ENCODE measurements at places on chromosomes 11 and 22.

GRCh38 chr11:134731213-134731961 lies 319.3 kb upstream of the B3GAT1 start:
- no peak for DNase-seq

DNA sequence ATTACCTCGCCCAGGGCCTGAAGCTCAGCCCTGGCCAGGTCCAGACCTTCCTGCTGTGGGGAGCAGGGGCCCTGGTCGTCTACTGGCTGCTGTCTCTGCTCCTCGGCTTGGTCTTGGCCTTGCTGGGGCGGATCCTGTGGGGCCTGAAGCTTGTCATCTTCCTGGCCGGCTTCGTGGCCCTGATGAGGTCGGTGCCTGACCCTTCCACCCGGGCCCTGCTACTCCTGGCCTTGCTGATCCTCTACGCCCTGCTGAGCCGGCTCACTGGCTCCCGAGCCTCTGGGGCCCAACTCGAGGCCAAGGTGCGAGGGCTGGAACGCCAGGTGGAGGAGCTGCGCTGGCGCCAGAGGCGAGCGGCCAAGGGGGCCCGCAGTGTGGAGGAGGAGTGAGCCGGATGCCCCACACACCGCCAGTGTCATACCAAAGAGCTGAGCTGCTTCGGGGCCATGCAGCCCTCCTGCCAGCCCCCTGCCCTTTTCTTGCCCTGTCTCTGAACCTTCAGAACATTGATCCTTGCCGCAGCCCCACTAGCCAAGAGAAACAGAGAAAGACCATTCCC lies 2.4 kb upstream of the TMEM132A start:
- no peak for DNase-seq

GRCh38 chr22:45731798-45732495 lies 60.3 kb downstream of the ATXN10 start:
- DNase-seq = no peak

- no peak for DNase-seq
Measured at GRCh38 chr11:66002648-66003225, 434 bp downstream of the BANF1 start.

DNA sequence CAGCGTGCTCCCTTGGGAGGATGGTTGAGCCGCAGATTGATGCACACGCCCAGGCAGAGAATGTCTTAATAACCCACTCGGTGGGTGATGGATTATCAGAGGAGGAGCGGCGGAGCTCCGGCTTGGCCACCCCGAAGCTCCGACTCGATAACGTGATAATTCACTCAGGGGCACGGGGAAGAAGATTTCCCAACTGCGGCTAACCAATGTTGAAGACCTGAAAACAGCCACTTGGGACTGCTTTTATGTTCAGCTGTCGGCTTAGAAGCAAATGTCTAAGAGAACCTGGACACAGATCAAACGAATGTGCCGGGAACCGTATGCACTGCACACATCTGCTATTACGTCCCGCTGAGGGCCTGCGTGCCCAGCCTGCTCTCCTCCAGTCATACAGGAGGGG lies 206.8 kb upstream of the CADM1 start:
- no peak for DNase-seq

DNA sequence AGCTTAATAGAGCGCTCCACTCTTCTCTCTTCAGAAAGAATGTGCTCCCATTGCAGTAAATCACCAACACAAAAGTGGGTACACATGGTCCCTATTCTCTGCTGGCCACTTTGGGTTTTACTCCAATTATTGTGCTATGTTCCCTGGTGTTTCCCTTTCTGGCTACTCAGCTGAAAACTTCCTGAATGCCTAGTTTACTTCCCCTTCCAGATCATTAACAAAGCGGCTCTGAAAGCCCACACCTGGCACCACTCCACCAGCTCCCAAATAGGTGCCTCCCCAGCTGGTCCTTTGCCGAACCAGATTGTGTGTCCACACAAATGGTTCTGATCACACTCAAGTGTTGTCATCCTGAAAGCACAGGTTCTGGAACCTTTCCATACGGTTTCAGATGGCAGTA lies 443.7 kb downstream of the NTM start:
- no peak for DNase-seq

DNA sequence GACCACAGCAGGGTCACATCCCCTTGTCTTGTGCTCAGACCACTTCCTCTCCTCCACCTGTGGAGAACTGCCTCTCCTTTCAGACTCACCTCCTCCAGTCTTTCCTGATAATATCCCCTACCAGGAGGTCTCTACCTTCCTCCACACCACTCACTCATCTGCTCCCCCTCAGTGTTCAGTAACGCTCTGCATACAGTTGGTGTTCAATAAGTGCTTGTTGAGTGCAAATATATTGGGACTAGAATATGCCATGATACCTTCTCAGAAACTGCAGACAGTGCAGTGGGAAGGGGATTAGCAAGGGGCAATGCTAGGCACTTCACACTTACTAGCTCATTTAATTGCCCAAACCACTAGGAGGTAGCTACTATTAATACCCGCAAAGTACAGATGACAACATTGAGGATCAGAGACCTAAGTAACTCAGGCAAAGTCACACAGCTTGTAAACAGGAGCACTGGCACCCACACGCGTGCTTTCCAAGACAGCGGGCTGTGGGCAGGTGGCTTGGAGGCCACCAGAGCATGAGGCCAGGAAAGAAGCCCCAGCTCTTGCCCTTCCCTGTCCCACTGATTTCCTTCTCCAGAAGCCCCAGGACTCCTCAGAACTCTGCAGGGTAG lies 8.1 kb upstream of the PDE2A start:
- no peak for DNase-seq

GRCh38 chr22:36331306-36331911 lies 56.4 kb downstream of the MYH9 start:
- peak; percentile 72 for DNase-seq

DNA sequence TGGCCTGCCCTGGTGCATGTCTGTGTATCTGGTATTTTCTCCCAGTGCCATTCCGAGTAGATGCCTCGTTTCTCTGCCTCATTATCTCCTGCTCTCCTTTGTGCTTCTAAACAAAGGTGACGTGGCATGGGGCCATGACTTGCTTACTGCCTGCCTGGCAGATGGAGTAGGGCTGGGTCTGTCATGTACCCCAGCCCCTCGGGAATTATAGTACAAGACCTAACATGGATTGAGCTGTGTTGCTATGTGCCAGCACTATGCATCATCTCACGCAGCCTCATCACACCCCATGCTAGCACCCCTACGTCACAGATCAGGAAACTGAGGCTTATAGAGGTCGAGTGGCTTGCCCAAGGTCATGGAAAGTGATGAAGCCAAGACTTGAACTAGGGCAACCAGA lies 88.1 kb downstream of the GALNT18 start:
- no peak for DNase-seq

GRCh38 chr22:37182101-37182948 lies 5.7 kb downstream of the C1QTNF6 start:
- no peak for DNase-seq

DNA sequence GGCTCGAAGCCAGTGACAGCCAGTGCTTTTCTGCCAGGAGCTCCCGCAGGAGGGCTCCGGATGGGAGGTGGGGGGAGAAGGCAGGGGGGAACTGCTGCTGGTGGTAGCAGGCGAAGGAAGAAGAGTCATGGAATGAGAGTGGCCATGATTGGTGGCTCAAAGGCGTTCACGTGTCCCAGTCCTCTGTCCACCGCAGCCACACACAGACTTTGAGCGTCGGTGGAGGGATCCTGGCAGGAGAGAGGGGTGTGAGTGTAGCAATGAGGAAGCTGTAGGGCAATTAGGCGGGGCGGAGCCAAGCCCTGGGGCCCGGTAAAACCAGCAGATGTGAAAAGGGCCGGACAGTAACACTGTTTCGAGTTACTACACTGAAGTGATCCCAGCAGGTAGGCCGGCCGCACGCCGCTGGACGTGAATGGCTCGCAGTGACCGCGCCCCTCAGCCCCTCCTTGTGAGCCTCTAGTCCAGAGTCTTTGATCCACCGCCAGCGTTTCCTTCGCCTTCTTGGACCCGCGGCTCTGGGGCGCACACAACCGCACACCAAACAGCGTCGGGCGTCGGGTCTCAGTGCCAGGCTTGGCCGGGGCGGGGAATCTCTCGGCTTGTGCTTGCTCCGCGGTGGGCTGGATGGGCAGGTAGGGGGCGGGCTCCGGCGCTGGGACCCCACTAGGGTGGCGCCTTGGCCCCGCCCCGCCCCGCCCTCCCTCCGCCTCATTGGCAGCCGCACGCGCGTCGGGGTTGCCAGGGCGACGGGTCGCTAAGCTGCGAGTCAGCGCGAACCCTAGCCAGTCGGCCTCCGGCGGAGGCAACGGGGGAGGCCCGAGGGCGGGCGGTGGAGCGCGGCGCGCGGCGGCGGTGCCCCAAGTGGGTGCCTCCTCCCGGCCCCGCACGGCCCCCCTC lies at the start of gene LRRC10B:
LRRC10B (plus strand) TSS at position 788 of the 900 bp plus-strand sequence. CDS start 250 bp downstream, outside the sequence.
- no peak for DNase-seq

DNA sequence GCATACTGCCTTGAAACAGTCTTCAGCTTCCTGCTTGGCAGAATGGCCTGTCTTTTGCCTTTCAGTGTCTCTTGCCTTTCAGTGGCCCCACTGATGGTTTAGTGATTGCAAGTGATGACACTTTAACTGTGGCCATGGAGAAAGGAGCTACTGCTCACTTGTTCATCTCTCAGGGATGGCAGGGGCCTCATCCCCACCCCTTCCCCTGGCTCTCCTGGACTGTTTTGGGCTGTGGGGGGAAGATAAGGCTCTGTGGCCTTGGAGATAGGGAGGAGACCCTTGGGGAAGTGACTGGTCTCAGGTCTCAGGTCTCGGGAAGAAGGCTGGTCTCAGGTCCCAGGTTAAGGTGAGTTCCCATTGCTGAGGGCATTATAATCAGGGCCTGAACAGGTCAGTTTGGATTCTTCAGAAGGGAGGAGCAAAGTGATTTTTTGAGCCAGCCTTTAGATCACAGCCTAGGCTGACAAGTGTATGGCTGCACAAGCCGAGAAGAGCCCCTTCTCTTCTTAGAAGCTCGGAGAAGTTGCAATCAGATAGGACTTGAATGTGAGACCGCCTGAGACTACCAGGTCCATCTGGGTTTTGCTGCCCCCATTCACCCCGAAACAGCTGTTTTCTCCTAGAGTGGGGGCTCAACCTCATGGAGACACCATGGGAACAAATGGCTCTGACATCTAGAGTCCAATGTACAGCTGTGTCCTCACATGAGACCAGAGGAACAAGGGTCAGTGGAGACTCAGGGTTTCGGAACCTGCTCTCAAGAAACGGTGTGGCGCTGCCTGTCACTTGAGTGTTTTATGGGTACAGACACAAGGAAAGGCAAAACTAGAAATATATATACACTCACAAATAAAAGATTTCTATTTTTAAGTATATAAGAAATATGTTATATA lies 15.9 kb upstream of the P2RY2 start:
- DNase-seq = no peak

Data from stimulated activated CD8-positive, alpha-beta memory T cell treated with anti-CD3 and anti-CD28 coated beads, Interleukin-4, amount 100 ng/mL, for 1 hour (primary cell).